Activated CD4-positive, alpha-beta T cell treated with anti-CD3 and anti-CD28 coated beads for 36 hours (primary cell): ENCODE measurements at places on chromosomes 5 and 9. TPM values are rescaled to one million over a fixed set of nuclear protein-coding genes. Genes with fewer than 3 reads are reported as not detected.

The WNK2 gene
- total RNA-seq: 3.3 TPM

DNA sequence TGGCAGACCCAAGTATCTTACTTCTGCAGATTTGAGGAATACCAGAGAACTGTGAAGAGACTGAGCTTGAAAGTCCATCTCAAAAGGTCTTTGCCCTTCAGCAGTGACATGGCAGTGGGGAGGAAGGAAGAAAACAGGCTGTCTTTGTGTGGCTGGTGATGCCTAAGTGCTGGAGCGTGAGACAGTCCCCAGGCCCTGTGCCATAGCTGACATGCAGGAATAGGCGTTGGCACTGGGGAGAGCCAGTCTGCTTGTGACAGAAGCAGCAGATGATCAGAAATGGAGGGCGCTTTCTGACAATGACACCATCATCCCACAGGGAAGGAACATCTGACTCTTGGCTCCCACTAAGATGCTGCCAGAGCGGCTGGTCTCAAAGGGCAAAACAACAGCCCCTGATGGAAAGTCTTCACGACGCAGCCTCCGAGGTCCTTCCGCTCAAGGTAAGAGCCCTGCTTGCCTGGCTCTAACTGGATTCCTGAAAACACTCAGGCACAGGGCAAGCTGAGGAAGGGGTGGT lies 15.5 kb upstream of the GLRX start:
- DNase-seq: no peak
- peak overlapping the region; percentile 49 for H3K27ac ChIP-seq
- no peak overlapping the region for H3K4me3 ChIP-seq

- no peak overlapping the region for H3K4me3 ChIP-seq
- no peak for DNase-seq
- H3K36me3 ChIP-seq: no peaks in the 10 kb centered on the region
- H3K27ac ChIP-seq: no peak overlapping the region
- H3K27me3 ChIP-seq: peaks cover 13% of the 10 kb centered on the region
These were observed 7.4 kb downstream of the NKD2 start for GRCh38 chr5:1016036-1016435.

DNA sequence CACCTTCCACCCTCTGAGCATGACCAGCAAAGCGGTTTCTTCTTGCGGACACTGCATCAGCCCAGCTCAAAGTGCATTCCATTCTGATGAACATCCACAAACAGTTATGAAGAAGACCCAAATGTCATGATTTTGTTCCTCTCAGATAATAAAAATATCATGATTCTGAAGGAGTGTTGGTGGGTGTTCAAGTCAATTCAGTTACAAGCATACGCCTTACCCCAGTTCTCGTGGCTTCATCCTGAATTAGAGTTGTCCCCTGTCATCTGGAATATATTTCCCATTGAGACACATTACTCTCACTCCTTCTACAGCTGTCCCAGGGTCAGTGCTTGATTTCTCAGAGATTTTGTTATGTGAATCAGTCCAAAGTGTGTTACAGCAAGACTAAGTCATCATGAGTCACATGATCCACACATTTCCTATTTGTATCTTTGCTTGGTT lies 325.4 kb downstream of the RFX3 start:
- no peak for DNase-seq
- no peak overlapping the region for H3K27ac ChIP-seq
- H3K27me3 ChIP-seq: peaks cover 3% of the 10 kb centered on the region
- H3K4me3 ChIP-seq: no peak overlapping the region

GRCh38 chr9:125541840-125542243 lies 165.2 kb downstream of the MAPKAP1 start:
- no peak overlapping the region for H3K27ac ChIP-seq
- H3K4me3 ChIP-seq: no peak overlapping the region
- peaks cover 16% of the 10 kb centered on the region for H3K36me3 ChIP-seq
- peaks cover 7% of the 10 kb centered on the region for H3K4me1 ChIP-seq
